ENCODE measurements at places on chromosomes 11 and 22.

GRCh38 chr11:122634501-122634900, 21.0 kb upstream of the UBASH3B start:
- no peak for DNase-seq

- DNase-seq, result no peak
Measured at GRCh38 chr11:89405629-89406028, 85.5 kb downstream of the NOX4 start.

DNA sequence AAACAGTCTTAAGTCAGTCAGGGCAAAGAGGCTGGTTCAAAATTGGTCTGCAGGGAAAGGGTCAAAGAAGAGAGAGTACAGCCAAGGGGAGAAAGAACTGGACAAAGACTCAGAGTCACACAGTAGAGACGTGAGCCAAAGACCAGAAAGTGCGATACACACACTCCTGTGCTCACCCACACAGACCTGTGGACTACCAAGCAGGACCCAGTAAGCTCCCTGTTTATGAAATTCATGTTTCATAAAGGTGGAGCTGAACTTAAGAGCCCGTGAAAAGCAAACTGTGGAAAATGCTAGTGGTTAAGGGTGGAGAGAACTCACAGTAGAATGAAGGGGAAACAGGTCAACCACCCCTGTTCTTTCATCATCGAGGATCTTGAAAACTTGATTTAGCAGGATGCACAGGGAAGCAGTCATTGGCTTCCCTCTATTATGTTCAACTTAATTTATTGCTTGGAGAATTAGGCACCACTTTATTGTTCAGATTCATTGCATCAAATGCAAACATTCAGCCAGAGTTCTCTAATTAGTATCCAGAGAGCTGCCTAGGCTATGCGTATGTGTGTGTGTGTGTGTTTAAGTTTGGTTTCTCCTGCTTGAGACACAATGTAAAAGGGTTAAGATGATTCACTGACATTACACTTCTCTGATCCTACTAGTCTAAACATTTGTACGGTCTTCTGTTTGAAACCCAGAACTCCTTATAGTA, 160.9 kb upstream of the MTMR2 start:
- no peak for DNase-seq

- no peak for DNase-seq
Measured at GRCh38 chr22:19748139-19748538, 12.4 kb upstream of the TBX1 start.

GRCh38 chr11:61848631-61849030, 20.5 kb downstream of the FADS2 start:
- no peak for DNase-seq

- DNase-seq, result no peak
Measured at GRCh38 chr22:47419239-47419638, 656.8 kb downstream of the TBC1D22A start.

GRCh38 chr11:76628408-76628947, 42.1 kb downstream of the LRRC32 start:
- DNase-seq, result no peak

Data from esophagus muscularis mucosa (tissue), 4 donors.